ENCODE measurements at places on chromosomes 3 and 15. TPM values are rescaled to one million over a fixed set of nuclear protein-coding genes. Genes with fewer than 3 reads are reported as not detected.

- DNase-seq = no peak
Measured at GRCh38 chr15:38648121-38648843, 83.7 kb upstream of the RASGRP1 start.

The WDR93 gene
- total RNA-seq = 0.32 TPM

GRCh38 chr15:83243634-83244033 lies 36.0 kb upstream of the HDGFL3 start:
- no peak for DNase-seq

DNA sequence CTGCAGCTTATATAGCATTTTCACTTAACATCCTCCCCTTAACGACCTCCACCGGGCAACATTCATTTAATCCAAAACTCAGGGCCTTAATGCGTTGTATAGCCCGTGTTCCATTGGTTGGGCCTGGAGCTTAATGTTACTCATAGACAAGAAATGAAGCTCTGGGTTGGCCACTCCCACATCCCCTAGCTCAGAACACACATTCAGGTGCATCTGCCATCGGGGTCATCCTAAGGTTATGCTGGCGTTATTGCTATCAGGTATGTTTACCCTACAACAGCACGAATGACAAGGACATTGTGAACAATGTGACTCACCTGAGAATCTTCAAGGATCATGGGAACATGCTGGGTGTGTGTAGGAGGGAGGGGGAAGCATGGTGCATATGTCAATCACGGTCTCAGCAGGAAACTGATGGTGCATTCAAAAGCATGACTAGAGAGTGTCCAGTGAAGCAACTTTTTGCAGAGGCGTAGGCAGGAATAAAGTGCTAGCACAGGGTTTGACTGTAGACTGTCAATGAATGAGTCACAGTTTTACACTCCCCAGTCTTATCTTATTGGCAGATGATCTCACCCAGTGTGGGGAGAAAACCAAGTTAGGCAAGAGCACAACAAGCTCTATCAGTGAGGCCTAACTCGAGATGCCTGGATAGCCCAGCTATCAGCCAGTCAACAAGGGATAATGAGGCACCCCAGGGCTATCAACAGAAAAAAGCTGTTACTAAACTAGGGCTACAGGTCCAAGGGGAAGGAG lies 402.1 kb upstream of the MCTP2 start:
- DNase-seq = no peak

- DNase-seq = no peak
Measured at GRCh38 chr3:53254509-53255422, 1.1 kb downstream of the TKT start.

Data from mesenteric fat pad (tissue), 1 donor.